ENCODE measurements at places on chromosomes 5 and 9.

- DNase-seq, result no peak
Observed at GRCh38 chr9:215631-216155, 1.0 kb downstream of the DOCK8 start.

- DNase-seq, result peak; percentile 42
Observed at GRCh38 chr9:15136646-15137045, 170.4 kb downstream of the TTC39B start.

GRCh38 chr9:134486596-134486995 lies 155.0 kb upstream of the COL5A1 start:
- DNase-seq, result no peak

DNA sequence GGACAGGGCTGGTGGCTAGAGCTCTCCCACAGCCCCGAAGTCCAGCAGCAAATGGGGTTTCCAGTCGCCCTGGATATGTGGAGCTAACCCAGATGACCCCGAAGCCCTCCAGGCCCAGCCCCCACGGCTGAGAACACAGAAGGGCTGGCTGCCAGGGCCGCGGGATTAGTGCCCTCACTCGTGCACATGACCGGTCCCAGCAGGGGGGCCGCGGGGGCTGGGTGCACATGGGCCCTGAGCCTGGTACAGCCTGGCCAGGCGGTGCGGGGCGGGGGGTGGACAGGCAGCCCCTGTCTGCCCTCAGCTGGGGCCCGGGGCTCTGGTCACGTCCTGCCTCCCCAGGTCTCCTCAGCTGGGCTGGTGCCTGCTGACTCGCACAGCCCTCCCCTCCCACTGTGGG lies 5.9 kb downstream of the SSNA1 start:
- DNase-seq, result no peak

DNA sequence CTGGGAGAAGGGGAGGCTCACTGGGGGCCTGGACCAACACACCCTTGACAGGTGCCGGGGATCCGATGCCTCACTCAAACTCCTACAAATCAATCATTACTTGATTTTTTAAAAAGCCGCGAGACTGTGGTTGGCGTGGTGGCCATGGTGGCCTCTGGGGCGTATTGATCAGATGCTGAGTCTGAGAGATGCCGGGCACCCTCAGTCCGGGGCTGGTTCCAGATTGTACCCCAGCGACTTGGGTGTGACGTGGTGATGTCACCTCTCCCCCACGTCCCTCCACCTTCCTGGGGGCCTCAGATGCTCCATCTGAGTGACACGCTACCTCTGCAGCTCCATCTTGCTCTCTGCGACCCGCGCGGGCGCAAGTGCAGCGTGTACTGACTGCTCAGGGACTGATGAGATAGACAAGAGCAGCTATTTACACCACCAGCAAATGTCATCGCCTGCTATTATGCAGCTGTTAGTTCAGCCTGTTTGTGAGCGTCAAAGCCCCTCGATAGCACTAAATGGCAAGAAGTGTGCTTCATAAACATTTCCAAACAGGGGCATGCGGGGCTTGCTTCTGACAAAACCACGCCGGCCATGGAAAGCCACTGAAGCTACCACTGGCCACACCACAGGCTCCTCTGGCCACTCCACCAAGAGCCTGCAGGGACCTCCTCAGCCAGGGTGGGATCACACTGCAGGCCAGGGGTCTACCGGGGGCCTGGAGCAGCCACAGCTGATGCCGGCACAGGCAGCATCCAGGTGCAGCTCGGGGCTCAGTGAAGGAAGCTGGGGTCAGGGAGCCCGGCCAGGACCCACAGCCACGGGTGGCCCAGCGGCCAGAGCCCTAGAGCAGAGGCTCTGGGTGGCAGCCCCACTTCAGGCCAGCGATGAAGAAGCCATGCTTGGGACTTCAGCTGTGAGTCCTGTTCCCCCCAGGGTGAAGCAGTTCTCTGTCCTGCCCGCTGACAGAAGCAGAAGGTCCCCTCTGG lies 50.1 kb downstream of the SLC6A3 start:
- DNase-seq, result no peak

DNA sequence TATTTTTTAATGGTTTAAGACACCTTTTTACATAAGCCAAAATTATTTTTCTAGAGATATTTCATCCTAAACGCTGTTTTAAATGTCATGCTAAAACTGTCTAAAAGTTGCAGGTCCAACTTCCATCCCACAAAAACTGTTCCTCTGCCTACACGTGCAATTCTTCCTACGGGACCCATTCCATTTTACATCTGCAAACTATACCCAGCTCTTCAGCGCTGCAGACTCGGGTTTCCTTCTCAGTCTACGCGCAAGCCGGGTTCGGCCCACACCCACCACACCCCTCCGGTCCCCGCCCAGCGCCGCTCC lies 8.7 kb downstream of the RANBP6 start:
- DNase-seq, result no peak

- peak; percentile 49 for DNase-seq
Observed at GRCh38 chr5:110917161-110917875, 154.2 kb upstream of the TSLP start.

DNA sequence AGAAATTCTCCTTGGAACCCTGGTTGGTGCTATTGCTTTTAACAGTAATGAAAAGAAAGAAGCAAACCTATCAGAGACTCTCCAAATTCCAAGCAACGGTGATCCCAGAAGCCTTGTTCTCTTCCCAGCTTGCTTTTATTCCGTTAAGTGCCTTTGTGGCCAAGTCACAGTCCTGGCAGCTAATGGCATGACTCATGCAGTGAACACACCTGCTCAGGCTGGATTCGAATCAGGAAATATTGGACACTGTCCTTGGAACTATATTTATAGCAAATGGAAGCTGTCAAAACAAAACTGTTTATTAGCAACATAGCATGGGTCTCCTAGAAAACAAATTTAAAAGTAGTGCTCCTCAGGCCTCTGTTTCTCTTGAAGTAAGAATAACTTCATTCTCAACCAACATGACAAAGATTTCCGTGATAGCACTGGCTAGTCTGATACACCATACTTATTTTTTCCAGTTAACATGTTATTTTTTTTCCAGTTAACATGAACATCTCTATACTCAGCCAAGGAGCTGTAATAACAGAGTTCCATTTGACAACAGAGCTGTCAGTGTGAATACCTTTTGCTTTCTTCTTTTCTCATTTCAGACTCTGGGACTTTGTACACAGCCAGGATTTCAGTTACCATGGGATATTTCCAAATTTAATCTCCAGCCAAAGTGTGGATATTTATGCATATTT lies 502.4 kb downstream of the GADD45G start:
- peak; percentile 87 for DNase-seq

DNA sequence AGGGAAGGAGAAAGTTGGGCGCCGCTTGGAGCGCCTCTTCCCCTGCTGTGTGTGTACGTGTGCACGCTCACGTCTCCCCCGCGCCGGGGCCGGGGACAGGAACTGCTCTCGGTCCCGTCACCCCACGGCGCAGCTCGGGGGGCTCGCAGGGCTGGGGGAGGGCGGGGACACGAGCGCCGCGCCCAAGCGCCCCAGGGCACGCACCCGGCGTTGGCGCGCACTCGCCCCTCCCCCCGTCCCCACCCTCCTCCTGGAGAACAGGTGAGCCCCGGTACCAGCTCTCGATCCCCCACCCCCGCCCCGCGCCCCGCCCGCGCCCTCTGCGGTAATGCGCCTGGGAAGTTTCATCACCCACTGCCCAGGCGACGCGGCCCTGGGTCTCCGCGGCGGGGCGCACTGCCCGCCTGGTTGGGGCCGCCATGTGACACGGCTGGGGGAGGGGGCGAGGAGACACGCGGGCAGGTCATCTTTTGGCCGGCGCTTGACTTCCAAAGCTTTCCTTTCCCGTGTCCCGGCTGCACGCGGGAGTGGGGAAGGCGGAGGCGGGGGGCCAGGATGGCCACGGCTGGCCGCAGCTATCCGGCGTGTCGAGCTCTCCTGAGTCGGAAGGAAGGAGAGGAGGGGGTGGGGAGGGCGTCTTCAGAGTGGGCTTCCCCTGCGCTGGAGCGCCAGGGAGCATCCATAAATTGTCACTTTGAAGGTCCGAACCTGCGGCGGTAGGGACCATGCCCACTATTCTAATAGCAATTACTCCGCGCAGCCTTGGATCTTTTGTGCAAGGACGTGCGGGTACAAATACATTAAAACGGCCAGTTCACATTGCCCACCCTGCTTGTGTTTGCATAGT lies 1.5 kb upstream of the STC2 start:
- DNase-seq, result no peak

- no peak for DNase-seq
Observed at GRCh38 chr9:107280543-107280942, 2.5 kb upstream of the RAD23B start.

GRCh38 chr9:16333691-16334090 lies 536.8 kb downstream of the BNC2 start:
- DNase-seq, result no peak

DNA sequence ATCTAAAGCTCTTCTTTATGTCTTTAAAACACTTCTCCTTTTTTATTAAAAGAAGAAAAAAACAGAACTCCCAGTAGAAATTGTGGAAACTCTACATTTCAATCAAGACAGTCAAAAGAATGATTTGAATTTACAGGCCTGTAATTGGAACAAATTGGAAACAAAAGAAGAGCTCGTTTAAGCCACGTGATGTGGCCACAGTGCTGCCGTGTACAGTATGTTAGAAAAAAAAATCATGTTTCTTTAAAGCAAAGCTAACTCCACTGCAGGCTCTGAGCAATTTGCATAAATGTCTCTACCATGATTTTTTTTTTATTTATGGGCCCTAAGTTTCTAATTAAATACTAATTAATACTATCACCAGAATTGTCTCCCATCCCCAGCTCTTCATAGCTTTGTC lies 325.6 kb downstream of the ZSWIM6 start:
- DNase-seq, result no peak

- DNase-seq, result no peak
Observed at GRCh38 chr5:149475777-149476176, 75.5 kb downstream of the CSNK1A1 start.

GRCh38 chr5:122253794-122254193 lies 58.2 kb upstream of the SNCAIP start:
- no peak for DNase-seq

DNA sequence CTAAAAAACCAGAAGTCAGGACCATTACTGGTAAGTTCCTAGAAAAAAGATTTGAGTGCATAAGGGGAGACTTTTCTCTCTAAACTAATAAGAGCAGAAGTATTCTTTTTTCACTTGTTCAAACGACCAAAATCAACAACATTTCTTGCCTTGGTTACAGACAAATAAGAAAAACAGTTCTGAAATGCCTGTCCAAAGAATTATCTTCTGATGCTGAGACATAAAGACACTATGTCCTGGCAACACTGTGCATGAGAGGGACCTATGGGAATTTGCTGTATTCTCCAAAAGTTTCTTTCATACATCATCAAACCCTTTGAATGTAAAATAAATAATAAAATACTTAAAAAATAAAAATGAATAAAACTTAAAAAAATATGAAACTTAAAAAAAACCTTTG lies 50.4 kb downstream of the ZNF474 start:
- no peak for DNase-seq

DNA sequence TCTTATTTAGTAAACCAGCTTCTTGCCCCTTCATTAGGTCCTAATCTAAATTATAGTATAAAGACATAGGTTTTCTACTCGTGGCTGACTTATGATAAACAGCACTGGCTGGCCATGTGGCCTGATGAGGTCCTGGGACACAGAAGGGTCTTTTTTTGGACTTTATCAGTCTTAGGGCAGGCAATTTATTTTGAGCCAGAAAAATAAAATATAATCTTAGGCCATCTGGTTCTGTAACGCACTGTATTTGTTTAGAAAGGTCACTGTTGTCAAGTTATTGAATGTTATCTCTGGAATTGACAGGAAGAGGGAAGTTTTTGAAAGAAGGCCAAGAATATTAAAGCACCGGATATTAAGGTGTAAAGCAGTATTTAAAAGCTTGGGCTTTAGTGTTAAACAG lies 53.9 kb downstream of the RFX3 start:
- no peak for DNase-seq

DNA sequence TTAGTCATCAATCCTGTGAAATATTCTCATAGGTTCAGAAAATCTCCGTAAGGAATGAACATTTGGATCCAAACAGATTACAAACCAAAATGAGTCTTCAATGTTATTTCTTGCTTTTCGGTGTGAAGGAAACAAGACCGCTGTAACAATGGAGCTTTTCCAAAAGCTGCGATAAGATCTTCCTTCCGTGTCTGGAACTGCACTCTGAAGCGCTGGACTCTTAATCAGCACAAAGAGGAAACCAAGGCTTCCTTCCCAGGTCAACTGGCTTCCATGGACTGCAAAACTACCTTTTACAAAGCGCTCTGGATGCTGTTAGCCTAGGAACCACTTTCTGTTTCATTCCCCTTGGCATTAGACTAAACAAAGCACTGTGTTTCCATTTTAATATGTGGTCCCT lies 137.9 kb upstream of the BASP1 start:
- no peak for DNase-seq

DNA sequence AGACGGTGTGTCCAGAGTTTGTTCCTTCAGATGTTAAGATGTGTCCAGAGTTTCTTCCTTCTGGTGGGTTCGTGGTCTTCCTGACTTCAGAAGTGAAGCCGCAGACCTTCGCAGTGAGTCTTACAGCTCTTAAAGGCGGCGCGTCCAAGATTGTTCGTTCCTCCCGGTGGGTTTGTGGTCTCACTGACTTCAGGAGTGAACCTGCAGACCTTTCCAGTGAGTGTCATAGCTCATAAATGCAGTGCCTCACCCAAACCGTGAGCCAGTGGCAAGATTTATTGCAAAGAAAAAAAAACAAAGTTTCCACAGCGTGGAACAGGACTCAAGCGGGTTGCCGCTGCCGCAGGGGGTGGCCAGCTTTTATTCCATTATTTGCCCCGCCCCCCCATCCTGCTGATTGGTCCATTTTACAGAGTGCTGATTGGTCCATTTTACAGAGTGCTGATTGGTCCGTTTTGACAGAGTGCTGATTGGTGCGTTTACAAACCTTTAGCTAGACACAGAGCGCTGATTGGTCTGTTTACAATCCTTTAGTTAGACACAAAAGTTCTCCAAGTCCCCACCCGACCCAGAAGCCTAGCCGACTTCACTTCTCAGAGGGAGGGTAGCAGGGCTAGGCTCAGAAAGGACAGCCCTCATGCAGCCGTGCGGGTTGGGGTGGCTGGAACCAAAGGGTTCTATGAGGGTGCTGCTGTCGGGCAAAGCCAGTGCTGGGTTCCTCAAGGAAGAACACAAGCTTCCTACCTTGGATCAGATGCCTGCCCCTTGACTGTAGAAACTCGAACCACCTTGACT lies 9.1 kb upstream of the RNF130 start:
- no peak for DNase-seq

- DNase-seq, result no peak
Observed at GRCh38 chr5:137699336-137700281, 36.3 kb downstream of the KLHL3 start.

DNA sequence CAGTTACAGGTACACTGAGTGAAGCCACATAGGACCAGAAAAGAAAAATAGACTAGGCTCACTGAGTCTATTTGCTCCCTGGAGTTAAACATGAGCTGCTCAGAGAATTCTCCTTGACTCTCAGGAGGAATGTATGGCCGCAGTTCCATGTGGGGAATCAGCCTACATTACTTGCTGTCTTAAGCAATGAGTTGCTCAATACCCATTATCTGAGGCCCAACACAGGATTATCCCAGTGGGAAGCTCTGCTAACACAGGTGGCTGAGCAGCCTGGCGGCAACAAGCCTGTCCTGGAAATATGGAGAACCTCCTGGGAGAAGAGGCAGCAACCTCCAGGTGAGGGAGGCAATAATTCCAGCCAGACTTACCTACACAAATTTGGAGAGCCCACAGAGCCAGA lies 177.5 kb upstream of the NREP start:
- DNase-seq, result no peak

All from A172 (cell line).